ENCODE measurements at places on chromosomes 7 and 10.

DNA sequence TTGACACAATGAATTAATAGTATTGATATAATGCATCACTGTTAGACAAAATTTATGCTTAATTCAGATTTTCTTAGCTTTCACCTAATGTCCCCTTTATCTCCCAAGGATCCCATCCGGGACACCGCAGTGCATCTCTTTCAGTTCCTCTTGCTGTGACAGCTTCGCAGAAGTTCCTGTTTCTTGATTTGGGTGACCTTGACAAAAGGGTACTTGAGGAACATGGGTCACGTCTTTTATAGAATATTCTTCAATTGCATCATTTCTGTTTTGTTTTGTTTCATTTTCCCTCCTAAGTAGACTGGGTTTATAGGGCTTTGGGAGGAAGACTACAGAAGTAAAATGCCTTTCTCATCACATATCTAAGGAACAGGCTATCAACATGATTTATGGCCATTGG lies 453.2 kb downstream of the DPP6 start:
- DNase-seq: no peak

DNA sequence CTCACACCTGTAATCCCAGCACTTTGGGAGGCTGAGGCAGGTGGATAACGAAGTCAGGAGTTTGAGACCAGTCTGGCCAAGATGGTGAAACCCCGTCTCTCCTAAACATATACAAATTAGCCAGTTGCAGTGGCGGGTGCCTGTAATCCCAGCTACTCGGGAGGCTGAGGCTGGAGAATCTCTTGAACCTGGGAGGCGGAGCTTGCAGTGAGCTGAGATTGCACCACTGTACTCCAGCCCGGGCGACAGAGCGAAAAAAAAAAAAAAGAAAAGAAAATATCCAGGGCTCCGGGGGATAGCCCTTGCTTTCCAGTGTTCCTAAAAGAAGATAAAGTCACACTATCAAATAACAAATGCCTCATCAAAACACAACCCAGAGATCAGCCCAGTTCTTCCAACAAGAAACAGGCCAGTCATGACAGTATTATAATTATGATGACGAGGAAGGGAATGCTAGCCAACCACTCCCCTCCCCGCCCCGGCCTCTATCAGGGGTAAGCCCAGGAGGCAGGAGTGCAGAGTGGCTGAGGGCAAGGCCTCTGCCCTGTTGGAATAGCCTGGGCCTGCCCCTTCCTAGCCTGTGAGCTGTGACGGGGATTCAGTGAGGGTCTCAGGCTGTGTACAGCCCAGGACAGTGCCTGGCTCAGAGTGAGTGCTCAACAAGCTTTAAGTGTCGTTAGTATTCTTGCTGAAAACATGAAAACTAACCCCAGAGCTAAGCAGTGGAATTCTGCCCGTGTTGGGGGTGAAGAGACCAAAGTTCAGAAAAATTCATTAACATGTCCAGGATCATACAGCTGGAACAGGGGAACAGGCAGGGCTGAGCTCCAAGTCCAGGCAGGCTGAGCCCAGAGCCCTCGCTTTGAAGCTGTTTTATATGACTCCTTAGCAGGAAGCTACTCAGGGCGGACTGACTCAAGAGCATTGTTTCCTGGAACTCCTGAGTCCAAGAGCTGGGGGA lies 54.3 kb downstream of the FAM241B start:
- peak; percentile 2 for DNase-seq

GRCh38 chr7:138303230-138304070 lies 156.6 kb upstream of the TRIM24 start:
- DNase-seq: no peak

DNA sequence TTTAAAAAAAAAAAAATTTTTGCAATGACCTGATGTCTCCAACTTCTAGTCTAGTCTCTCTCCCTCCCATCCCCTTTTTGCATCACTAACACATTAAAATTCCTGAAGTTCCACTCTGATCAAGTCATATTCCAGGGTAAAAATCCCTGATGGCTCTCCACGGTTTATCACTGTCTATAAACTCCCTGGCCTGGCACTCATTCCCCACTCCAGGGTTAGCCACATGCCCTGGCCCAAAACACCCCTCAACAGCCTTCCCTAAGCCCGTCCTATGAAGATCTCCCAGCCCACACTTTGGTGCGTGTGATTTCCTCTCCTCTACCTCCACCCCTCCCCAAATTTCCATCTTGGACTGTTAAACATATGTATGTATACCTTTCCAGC lies 125.4 kb downstream of the JAZF1 start:
- peak; percentile 88 for DNase-seq

DNA sequence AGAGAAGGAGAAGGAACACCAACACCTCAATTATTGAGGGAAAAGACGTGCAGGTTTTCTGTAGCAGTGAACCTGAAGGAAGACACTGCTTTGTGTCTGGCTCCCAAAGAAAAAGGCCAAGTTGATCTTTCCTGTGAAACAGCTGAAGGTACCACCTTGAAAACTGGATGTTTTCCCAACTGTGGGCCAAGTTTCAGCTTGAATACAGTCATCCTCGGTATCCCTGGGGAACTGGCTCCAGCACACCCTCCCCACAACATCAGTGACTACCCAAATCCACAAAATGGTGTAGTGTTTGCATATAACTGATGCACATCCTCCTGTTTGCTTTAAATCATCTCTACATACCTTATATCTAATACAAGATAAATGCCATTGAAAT lies 297.0 kb upstream of the PITRM1 start:
- no peak for DNase-seq

DNA sequence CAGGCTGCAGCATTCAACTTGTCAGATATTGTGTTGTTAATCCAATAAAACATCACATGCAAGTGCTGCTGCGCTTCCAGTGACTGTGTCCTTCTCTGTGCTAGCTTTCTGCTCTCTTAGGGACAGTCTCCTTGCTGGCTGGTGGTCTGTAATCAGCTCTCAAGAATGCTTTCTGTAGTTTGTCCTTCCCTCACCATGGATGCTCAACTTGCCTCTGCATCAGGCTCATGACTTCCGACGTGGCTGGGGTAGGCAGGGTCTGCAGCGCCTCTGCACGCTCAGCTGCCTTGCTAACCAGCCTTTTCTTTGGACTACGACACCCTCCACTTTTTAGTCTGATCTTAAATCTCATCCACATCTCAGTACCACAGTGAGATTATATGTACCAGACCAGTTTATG lies 58.3 kb downstream of the MMRN2 start:
- DNase-seq: no peak

DNA sequence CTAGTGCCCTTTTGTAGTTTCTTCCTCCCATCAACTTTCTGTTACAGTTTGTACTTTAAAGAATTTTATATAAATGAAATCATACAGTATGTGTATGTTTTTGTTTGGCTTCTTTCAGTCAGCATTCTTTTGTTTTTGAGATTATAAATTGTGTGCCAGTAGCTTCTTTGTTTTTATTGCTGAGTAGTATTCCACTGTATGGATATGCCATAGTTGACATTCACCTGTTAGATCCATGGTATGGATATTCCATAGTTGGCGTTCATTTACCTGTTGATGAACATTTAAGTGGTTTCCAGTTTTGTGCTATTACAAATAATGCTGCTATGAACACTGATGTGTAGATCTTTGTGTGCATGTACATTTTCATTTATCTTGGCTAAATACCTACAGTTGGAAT lies 70.8 kb upstream of the SYPL1 start:
- DNase-seq: no peak

- peak; percentile 62 for DNase-seq
These were observed 34.4 kb upstream of the SLF2 start for GRCh38 chr10:100878291-100878910.

DNA sequence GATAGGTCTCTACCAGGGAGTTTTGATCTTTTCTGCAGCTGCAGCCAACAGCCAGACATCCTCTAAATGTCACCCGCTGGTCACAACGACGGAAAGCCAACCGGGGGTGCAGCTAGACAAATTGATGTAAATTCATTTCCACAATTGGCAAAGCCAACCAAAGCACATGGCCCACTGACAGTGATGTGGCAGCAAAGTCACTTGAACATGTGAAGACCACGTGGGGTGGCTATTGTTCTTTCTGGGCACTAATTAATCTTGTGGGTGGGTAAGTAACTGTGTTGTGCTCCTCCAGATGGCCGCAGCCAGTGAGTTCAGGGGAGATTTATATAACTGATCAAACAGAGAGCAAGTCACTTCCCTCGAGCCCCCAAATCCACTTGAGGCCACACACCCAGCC lies 354.1 kb downstream of the ANKRD30A start:
- no peak for DNase-seq

GRCh38 chr7:127979113-127979727 lies 52.0 kb downstream of the LRRC4 start:
- no peak for DNase-seq

Measured in kidney glomerular epithelial cell (primary cell).